GM12892 (cell line): ENCODE measurements at places on chromosomes 2 and 18.

DNA sequence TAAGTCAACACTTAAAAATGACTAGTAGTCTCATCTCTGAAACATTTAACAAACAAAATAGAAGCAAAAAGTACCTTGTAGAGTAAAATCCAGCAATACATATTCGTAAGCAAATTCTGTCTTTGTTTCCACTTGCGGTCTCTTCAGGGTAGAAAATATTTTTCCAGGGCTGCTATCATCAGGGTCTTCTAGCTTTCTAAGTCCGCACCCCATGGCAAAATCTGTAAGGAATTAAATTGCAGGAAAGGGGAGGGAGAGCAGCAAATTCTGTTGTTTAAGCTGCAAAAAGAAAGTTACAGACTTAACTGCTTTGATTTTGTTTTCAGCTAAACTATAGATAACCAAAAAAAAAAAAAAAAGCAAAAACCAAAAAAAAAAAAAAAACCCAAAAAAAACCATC, at the start of gene RFTN2:
Gene RFTN2 (minus strand): TSS at position 342 of the 400 bp plus-strand sequence. CDS start 129 bp downstream, at position 213.
- DNase-seq, result no peak

GRCh38 chr2:114201781-114202180, 240.7 kb upstream of the DPP10 start:
- no peak for DNase-seq

GRCh38 chr2:149877913-149878312, 290.3 kb upstream of the MMADHC start:
- DNase-seq, result no peak

GRCh38 chr18:6722690-6723089, 6.8 kb upstream of the ARHGAP28 start:
- no peak for DNase-seq

GRCh38 chr2:171191021-171191420, 30.3 kb upstream of the TLK1 start:
- no peak for DNase-seq

- no peak for DNase-seq
Observed at GRCh38 chr2:86073225-86073624, 32.5 kb downstream of the POLR1A start.
